ENCODE measurements at places on chromosomes 12 and 14.

DNA sequence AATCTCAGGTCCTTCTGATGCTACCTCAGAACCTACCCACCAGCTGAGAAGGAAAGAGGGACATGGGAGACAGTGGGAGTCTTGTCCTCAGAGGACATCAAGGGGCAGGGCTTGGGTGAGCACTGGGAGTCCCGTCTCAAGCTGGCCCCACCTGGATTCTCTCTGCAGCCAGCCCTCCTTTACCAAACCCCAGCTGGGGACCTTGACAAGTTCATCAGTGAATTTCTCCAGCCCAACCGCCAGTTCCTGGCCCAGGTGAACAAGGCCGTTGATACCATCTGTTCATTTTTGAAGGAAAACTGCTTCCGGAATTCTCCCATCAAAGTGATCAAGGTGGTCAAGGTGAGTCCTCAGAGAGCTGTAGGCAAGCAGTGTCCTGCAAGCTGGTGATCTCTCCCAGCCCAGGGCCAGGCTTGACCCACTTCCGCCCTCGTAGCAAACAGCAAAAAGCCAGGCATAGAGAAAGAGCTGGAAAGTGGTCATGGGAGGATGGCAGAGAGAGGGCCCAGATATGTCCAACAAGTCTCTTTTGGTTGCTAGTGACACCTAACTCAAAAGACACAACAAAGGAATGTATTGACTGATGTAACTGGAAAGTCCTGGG is 14.2 kb upstream of the OAS2 start:
- no peak for DNase-seq

- no peak for DNase-seq
Measured at GRCh38 chr14:38042322-38042721, 165.4 kb upstream of the SSTR1 start.

GRCh38 chr12:57370072-57370471 is 60.8 kb downstream of the R3HDM2 start:
- no peak for DNase-seq

- DNase-seq = no peak
Measured at GRCh38 chr14:69424149-69424923, 25.8 kb downstream of the SLC39A9 start.

- DNase-seq = no peak
Measured at GRCh38 chr14:99707921-99708320, 23.8 kb downstream of the CYP46A1 start.

- no peak for DNase-seq
Measured at GRCh38 chr12:26172539-26172938, 22.8 kb upstream of the SSPN start.

GRCh38 chr14:88199882-88200281 is 123.2 kb downstream of the KCNK10 start:
- DNase-seq = no peak

DNA sequence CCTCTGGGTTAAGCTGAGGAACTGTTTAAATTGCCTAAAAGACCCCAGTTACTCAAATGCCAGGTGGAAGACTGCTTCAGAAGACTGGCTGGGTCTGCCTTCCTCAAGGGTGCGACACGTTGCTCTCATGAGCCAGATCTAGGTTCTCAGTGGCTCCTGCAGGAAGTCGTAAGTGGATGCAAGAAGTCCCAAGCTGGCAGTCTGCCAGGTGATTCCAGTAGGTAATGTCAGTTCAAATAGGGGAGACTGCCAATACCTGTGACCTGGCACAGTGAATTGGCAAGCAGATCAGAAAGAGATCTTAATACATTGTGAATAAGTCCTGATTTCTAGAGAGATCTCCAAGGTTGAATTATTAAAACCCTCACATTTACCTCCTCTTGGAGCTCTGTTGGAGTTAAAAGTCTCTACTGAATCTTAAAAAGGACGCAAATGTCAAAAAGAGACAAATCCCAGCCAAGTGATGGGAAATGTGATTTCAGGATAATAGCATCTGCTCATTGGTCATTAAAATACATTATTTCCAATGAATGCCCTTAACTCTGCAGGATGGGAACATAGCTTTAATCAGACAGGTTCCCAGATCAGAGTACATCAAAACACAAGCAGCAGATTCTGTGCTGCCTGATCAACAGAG is 98.8 kb upstream of the FRMD6 start:
- no peak for DNase-seq

- DNase-seq = no peak
Measured at GRCh38 chr12:52918351-52918750, 13.5 kb upstream of the KRT8 start.

DNA sequence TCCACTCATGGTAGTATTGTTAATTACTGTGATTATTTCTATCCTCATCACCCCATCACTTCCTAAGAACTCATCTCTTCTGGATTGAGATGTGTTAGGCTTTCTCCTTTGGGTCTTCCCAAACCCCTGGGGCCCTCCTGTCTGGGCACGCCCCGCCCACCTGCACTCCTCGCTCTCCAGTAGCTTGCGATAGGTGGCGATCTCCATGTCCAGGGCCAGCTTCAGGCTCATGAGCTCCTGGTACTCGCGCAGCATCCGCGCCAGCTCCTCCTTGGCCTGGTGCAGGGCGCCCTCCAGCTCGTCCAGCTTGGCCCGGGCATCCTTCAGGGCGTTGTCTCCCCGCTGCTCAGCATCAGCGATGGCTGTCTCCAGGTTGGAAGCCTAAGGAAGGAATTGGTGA is 6.8 kb downstream of the KRT71 start:
- no peak for DNase-seq

DNA sequence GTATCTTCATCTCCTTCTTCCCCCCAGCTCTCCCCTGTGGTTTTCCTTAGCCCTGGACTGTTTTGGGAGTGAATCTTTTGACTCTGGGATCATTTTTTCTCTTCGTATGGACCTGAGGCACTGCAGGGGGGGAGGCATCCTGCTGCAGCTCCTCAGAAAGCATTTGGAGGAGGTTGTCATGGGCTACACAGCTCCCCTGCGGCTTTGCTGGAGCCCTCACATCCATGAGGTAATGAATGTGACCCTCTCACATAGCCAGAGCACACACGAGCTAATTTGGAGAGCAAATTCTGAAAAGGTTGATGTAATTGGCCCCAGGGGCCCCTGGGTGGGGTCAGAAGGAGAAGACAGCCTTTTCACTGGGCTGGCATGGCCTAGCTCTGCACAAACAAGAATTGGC is 110.9 kb downstream of the PAH start:
- no peak for DNase-seq

DNA sequence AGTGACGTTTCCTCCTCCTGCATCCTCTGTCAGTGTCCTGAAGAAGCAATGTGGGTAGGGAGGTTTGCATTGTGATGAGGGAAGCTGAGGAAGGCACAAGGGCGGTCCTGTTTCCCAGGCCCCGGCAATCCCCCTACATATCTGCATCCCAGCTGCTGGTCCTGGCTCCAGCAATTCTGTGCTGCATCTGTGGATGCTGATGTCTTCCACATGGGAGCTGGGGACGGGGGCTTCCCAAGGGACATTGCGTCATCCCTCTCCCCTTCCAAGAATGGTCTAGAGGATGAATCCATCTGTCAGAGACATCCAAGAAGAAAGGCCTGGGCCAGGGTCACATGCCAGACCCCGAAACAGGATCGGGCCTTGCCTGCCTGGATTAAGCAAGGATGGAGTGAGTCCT is 52.1 kb downstream of the TSPAN11 start:
- no peak for DNase-seq

DNA sequence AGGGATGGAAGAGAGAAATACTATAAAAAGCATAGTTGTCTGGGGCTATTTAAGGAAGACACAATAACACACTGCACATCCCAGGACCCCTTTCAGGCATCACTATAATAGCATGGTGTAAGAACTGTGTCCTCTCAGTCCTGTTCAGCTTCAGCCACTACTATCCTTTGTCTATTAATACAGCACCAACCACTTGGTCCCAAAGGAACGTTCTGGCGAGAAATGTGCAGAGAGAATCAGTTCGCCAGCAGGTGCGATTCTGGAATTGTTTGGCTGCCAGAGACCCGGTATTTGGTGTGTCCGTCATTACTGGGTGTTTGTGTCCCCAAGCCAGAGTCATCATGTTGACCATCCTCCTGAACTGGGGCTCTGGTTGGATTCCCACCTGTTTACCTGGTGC is 52.7 kb downstream of the BICD1 start:
- no peak for DNase-seq

DNA sequence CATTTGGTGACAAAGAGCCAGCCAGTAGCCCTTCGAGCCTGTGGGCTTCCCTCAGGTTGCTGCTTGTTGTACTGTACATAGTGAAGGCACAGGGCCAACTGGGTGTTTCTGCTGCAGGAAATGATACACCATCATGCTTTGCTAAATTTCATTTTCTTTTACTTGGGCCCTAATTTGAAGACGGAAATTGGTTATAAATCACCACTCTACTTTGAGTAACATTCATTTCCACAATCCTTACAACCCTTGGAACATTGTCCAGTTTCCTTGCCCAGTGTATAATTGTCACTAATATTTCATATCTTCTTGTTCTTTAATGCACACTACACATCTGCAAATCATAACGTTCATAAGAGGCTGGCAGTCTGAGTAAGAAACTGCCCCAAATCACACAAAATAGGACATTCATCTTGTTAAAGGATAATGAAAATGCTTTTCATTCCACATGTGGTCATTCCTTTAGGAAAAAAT is 30.2 kb downstream of the MSRB3 start:
- DNase-seq = no peak

- no peak for DNase-seq
Measured at GRCh38 chr12:129145381-129145780, 292.1 kb downstream of the GLT1D1 start.

GRCh38 chr12:129903956-129904829 is at the start of gene TMEM132D:
TSS of gene TMEM132D (minus strand) at chr12:129904025.
- DNase-seq = no peak

DNA sequence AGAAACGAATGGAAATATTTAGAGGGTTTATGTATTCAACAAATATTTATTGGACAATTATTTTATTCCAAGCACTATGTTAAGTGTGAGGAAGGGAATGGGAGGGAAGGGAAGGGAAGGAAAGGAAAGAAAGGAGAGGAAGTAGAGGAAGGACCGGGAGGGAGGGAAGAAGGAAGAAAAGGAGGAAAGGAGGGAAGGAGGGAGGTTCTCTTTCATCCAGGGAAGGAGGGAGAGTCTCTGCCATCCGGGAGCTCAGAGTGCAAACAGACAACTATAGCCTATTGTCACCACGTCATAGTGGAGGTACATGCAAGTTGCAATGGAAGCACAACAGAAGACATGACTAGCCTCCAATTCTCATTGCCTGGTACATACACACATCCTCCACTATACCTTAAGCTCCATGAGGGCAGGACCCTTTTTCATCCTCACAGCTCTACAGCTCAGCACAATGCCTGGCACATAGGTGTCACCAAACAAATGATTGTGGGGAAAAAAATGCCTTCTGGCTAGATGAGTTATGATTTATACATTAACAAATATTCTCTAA is 48.1 kb downstream of the DAD1 start:
- DNase-seq = no peak

DNA sequence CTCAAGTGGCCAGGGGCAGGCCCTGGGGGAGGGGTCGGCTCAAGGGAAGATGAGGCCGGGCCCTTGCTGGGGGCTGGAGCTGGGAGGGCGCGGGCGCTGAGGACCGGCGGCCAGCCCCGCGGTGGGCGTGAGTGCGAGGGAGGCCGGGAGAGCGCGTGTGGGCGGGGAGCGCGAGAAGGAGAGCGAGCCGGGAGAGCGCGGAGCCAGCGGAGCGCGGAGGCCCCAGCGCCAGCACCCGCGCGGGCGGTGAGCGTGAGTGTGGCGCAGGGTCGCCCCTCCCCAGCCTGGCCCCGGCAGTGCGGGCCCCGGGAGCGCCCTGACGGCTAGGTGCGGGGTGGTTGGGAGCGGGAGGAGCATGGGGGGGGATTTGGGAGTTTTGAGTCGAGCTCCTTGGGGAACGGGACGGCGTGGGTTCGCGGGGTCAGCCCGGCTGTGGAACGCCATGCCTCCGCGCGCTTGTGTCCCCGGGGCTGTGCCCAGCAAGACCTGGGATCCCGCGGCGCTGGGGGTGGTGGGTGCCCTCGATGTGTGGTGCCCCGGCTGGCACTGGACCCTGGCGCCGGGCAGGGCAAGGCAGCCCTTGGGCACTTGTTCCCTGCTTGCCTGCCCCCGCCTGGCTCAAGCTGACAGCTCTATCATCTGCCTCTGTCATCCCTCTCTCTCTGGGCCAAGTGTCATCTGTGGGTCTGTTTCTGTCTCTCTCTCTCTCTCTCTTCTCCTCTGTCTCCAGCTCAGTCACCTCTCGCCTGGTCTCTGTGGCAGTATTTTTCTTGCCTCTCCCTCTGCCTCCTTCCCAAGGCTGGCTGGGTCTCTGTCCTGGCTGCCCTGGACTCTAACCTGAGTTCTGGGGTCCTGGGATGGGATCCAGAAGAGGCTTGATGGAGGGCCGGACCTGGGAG is at the start of gene LBHD2:
LBHD2 (plus strand) TSS at position 190 of the 899 bp plus-strand sequence. CDS start 1,803 bp downstream, outside the sequence.
- DNase-seq = no peak

DNA sequence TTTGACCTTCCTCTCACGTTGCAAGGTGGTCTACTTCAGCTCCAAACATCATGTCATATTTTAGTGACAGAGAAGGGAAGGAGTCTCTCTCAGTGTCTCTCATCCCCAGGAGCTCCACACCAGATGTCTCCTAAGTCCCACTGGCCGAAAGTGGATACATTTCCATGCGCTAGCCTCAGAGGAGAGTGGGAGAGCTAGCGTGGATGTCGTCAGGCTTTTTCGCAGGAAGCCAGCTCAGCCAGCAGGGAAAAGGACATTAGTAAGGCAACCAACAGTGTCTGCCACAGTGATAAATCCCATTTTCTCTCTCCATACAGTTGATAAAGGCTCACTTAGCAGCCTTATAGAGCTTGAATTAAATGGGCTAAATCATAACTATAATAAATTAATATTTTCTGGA is 155.7 kb downstream of the PELI2 start:
- no peak for DNase-seq

DNA sequence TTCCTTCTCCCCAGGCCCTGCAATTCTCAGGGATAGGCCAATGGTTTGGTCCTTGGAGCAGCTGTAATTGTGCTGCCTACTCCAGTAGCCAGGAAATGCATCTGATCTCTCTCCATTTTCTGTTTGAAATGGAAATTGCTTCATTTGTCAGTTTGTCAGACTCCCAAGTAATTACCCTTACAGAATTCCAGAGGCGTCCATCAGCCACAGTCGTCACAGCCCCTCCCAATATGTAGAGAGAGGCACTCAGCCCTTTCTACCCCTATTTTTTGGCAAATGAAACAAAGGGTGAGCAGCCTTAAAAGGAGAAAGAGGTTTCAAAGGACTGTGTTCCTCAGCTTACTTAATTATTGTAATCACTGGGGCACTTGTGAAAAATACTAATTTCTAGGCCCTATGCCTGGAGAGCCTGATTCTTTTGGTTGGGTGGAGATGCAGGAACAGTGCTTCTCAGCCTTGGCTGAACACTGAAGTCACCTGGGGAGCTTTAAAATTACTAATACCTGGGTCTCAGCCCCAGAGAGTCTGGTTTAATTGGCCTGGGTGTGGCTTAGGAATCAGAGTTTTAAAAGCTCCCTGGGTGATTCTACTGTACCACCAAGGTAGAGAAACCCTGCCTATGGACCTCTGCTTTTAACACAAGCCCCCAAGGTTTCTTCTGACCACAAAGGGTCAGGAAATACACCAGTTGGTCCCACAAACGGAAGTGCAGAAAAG is 190.0 kb downstream of the EMP1 start:
- no peak for DNase-seq

GRCh38 chr12:116698116-116698515 is 39.8 kb downstream of the SPRING1 start:
- DNase-seq = no peak

- no peak for DNase-seq
Measured at GRCh38 chr14:58428118-58428683, 682 bp downstream of the KIAA0586 start.

All from stimulated activated CD4-positive, alpha-beta T cell treated with anti-CD3 and anti-CD28 coated beads, TNF-alpha, amount 100 ng/mL, for 24 hours (primary cell).